ENCODE measurements at places on chromosomes 5 and 9.

DNA sequence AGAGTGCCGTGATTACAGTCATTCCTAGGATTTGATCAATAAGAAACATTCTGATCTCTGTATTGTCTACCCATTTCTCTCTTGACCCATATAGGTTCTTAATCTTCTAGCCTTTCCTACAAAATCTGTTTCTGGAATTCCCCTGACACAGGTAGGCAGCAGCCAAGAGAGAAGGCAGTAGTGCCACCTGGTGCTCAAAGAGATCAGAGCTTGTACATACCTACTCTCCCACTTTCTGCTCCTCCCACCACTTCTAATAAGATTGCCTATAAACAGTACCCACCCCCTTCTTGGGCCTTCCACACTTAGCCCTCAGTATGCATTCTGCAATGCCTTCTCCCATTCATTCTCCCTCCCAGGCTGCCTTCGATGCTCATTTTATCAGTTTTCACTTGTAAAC lies 117.4 kb upstream of the RORB start:
- no peaks in the 10 kb centered on the region for H3K36me3 ChIP-seq
- no peaks in the 10 kb centered on the region for H3K4me1 ChIP-seq
- H3K27me3 ChIP-seq = no peaks in the 10 kb centered on the region
- H3K4me3 ChIP-seq = no peak overlapping the region
- no peak for DNase-seq

DNA sequence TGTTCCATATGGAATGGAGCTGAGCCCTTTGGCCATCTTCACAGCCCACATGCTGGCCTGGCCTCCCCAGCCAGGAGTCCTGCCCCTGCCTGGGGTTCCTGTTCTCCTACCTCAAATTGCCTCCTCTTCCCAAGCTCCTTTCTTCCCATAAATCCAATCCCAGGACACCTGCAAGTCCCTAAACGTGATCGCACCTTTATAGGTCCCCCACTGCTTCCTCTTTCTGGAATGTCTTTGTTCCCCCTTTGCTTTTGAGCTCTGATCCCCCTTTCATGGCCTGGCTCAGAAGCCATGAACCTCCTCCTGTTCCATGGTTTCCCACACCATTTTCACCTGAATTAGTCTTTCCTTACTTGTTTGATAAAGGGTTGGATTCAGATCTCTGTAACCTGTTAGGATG lies 68.5 kb downstream of the TRPC7 start:
- no peak overlapping the region for H3K4me3 ChIP-seq
- no peak overlapping the region for H3K27ac ChIP-seq
- H3K36me3 ChIP-seq = no peaks in the 10 kb centered on the region
- no peak for DNase-seq
- H3K27me3 ChIP-seq = no peaks in the 10 kb centered on the region

GRCh38 chr9:114030364-114030763 lies 47.7 kb downstream of the AMBP start:
- no peak overlapping the region for H3K27ac ChIP-seq
- H3K4me3 ChIP-seq = no peak overlapping the region
- H3K27me3 ChIP-seq = no peaks in the 10 kb centered on the region
- DNase-seq = no peak

DNA sequence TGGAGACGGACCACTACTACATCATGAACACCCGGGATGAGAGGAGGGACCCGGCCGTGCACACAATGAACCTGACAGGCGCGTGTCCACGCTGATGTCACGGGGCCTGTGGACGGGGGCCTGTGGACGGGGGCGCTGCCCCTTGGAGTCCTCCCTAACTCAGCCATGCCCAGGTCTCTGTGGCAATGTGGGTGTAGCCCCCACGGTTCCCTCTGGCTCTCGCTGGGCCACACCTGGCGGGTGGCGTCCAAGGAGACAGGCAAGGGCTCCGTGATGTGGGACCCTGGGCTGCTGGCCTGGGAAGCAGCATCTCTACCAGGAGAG lies 22.1 kb downstream of the PAEP start:
- no peak for DNase-seq
- H3K27ac ChIP-seq = no peak overlapping the region
- no peaks in the 10 kb centered on the region for H3K36me3 ChIP-seq
- H3K4me3 ChIP-seq = no peak overlapping the region

DNA sequence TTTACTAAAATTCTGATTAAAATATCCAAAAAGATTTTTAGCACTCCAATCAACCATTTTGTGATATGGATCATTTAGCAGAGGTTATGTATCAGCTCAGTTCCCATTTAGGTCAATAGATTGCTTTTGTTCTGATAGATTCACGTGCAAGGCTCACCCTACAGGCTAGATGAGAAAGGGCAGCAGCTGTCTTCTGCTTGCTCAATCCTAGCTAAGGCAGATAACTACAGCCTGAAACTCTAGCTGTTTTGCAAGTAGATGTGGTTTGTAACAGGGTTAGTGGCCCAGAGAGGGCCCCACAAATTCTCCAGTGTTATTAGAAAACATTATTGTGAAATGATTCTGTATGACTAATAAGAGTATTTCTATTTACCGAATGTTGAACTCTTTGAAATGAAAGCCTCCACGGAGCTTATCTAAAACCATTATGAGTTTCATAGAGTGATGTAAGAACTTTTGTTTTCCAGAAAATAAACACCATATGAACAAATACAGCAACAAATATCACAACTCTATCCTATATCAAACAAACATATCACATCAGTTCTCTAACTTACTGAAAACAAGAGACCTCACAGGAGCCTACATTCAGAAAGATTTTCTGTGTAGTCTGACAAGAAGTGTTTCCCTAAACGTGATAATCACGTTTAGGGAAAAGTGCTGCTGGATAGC lies 841.9 kb upstream of the ACO1 start:
- H3K36me3 ChIP-seq = no peaks in the 10 kb centered on the region
- no peak overlapping the region for H3K27ac ChIP-seq
- no peak for DNase-seq
- H3K4me3 ChIP-seq = no peak overlapping the region
- no peaks in the 10 kb centered on the region for H3K27me3 ChIP-seq

- H3K27me3 ChIP-seq = no peaks in the 10 kb centered on the region
- H3K27ac ChIP-seq = no peak overlapping the region
- H3K4me3 ChIP-seq = no peak overlapping the region
- no peak for DNase-seq
Observed at GRCh38 chr5:173775261-173776197, 112.6 kb upstream of the CPEB4 start.

DNA sequence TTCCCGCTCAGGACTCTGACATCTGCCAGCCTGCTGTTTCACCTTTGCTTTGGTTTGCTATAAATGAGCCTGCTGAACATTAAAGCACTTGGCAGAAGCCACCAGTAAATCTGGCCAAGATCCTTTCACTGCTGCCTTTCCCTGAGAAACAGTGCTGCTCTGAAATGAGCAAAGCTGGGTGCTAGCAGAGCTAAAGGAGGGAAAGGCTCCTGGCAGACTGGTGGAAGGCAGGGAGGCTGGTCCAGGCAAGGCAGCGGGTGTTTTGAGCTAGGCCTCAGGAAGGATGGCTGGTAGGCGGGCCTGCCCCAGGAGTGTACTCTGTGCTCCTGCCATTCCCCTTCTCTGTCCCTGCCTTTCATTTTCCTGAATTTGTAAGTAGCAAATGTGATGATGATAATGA lies 52.5 kb upstream of the PTGS1 start:
- H3K4me3 ChIP-seq = no peak overlapping the region
- no peaks in the 10 kb centered on the region for H3K4me1 ChIP-seq
- DNase-seq = peak; percentile 37
- no peaks in the 10 kb centered on the region for H3K36me3 ChIP-seq
- no peaks in the 10 kb centered on the region for H3K27me3 ChIP-seq
- peak overlapping the region; percentile 65 for H3K27ac ChIP-seq

DNA sequence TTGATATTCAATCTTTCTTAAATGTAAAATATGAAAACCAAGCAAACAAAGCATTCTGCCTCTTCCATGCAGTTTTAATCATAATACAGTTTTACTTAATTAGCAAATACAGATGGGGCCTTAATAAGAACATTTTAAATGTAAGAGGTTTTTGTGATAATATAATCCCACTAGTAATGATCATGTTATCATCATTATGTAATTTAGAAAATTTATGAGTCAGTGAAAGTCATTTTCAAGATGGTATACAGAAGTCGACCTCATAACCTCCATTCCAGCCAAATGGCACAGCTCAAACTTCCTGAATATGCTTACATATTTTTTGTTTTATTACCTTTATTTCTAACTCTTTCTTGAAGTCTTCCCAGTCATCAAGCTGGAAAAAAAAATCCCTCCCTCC lies 102.2 kb upstream of the GNA14 start:
- no peaks in the 10 kb centered on the region for H3K27me3 ChIP-seq
- peak overlapping the region; percentile 48 for H3K27ac ChIP-seq
- DNase-seq = no peak

- peak overlapping the region; percentile 15 for H3K27ac ChIP-seq
- DNase-seq = no peak
- peaks cover 5% of the 10 kb centered on the region for H3K4me1 ChIP-seq
- H3K36me3 ChIP-seq = no peaks in the 10 kb centered on the region
Observed at GRCh38 chr9:113622600-113623400, 159.3 kb downstream of the RGS3 start.

DNA sequence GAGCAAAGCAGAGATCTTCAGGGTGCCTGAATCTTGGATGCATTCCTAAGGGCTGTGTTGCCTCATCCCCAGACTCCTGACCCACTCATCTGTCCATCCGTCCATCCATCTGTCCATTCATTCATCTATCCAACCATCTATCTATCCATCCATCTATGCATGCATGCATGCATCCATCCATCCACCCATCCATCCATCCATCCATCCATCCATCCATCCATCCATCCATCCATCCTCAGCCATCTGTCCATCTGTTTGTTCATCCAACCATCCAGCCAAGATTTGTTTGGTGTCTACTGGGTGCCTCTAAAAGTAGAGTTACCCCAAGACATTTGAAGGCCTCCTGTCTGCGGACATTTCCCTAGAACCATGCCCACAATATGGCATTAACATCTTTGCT lies 27.7 kb upstream of the BARHL1 start:
- DNase-seq = no peak
- H3K27ac ChIP-seq = no peak overlapping the region
- no peaks in the 10 kb centered on the region for H3K4me1 ChIP-seq
- no peaks in the 10 kb centered on the region for H3K36me3 ChIP-seq
- H3K27me3 ChIP-seq = no peaks in the 10 kb centered on the region

DNA sequence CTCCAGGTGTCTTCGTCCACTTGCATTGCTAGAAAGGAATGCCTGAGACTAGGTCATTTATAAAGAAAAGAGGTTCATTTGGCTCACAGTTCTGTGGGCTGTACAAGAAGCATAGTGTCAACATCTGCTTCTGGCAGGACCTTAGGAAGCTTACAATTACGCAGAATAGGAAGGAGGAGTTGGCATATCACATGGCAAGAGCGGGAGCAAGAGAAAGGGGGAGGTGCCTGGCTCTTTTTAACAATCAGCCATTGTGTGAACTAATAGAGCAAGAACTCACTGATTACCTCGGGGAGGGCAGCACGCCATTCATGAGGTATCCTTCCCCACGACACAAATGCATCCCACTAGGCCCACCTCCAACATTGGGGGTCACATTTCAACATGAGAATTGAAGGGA lies 134.4 kb upstream of the EFNA5 start:
- no peaks in the 10 kb centered on the region for H3K27me3 ChIP-seq
- DNase-seq = no peak
- H3K27ac ChIP-seq = no peak overlapping the region
- no peaks in the 10 kb centered on the region for H3K36me3 ChIP-seq
- no peaks in the 10 kb centered on the region for H3K4me1 ChIP-seq

DNA sequence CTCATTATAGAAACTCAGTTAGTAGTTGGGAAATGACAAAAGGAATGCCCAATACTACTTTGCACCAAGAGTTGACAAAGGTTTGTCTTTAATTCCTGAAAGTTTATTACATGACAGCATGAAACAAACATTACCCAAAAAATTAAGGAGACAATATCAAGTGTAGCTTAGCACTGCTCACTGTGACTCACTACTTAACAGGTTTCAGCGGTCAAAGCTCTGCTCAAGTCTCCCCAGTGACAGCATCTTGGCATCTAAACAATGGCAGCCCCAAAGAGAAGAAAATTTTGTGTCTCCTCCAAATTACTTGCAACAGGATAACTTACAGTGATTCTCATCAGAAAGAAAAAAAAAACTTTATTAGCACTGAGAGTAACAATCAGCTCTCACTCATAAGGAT lies 1030.2 kb downstream of the EFNA5 start:
- H3K4me1 ChIP-seq = no peaks in the 10 kb centered on the region
- no peak overlapping the region for H3K4me3 ChIP-seq
- no peak overlapping the region for H3K27ac ChIP-seq
- DNase-seq = no peak
- H3K36me3 ChIP-seq = no peaks in the 10 kb centered on the region
- H3K27me3 ChIP-seq = no peaks in the 10 kb centered on the region

- DNase-seq = peak; percentile 26
- no peak within 1 kb of the TSS for H3K4me3 ChIP-seq
- no peaks in the 10 kb centered on the region for H3K4me1 ChIP-seq
- no peaks in the 10 kb centered on the region for H3K36me3 ChIP-seq
Observed at GRCh38 chr9:114681594-114682332, at the start of gene TEX48. TEX48 (minus strand) TSS chr9:114682192; CDS start chr9:114671723, 10,469 bp downstream.

DNA sequence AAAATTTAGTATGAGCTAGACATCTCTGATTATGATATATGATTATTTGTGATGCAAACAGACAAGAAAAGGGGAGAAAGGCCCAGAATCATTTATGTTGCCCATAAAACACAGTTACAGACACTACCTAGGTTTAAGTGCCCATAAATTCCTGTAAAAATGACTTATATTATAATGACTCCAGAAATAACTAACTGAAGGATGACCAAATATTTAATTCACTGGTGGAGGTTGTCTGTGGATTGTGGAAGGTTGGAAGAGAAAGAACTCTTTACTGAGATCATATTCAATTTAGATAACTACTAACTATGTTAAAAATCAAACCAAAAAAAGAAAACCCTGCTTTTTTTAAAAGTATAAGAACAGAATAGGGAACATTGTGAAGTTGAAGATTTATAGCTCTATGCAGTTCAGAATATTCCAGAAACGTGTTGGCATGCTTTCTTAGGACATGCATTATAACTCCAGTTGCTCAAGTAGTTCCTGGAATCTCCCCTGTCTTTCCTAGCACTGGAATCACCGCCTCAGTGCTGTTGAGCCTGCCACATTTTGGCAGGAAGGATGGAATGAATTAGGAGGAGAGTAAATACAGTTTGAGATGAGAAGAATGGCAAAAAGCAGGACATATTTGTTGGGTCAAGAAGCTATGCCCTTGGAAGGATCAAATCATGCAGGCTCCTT lies 72.0 kb upstream of the PAPPA start:
- no peak overlapping the region for H3K27ac ChIP-seq
- H3K4me3 ChIP-seq = no peak overlapping the region
- DNase-seq = no peak
- no peaks in the 10 kb centered on the region for H3K27me3 ChIP-seq
- H3K36me3 ChIP-seq = no peaks in the 10 kb centered on the region
